H7 (cell line): ENCODE measurements at places on chromosomes 6 and 20.

GRCh38 chr20:64093013-64093503, 8.9 kb upstream of the LKAAEAR1 start:
- DNase-seq = peak; percentile 83

DNA sequence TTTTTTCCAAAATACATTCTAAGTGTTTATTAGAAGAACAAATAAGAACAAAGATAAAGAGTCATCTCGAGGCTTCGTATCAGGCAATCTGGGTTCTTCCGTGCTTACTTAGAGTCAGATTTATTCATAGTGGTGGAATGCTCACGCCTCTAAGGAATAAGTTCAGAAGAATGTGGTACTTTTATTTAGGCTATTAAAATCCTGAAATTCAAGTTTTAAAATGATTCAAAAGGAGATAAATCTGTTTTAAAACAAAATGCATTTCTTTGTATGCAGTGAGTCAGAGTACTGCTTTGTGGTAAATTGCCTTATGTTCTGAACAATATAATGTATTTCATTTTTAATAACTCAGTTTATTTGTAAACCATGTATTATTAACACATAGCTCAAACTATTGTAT, 89.1 kb downstream of the FUT9 start:
- DNase-seq = no peak

DNA sequence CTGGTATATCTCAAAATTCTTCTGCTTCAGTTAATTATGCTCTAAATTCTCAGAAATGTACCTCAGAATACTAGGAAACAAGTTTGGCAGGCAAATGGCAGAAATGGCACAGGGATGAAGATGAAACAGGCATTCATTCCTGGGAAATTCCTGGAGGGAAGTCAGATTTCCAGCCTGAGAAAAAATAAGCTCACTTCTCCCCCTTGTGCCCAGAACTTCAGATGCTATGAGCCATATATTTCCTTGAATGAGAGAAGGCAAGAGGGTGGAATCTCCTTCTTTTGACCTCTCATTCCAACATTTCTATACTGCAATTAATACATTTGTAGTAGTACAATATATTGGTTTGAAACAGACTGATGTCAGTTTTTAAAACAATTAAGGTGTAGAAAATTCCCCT, 22.8 kb downstream of the RGS17 start:
- no peak for DNase-seq

- DNase-seq = no peak
Observed at GRCh38 chr20:44454306-44454963, 21.2 kb upstream of the TTPAL start.

DNA sequence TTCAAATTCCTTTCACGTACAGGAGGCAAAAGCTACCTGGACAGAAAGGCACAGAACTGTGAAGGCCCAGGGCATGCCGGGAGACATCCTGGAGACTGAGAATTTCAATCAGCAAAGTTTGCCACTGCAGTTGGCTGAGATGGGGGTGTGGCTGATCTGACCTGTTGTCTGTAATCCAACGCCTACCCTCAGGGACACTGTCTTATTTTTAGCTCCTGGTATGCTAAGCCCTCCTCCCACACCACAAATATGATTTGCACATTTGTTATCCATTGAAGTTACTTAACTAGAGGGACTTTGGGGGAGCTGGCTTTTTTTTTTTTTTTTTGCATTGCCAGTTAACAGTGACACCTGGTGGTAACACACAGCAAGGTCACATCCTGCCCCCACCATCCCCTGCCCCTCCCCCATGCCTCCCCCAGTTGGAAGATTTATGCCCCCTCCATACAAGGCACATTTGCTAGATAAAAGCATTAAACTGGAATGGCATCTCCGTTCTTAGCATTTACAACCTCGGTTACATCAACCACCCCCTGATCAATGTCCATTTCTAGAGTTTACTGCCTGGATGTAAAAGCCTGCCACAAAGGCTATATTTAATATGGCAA, 40.4 kb downstream of the TTI1 start:
- peak; percentile 77 for DNase-seq

GRCh38 chr20:51366155-51366886, 176.2 kb downstream of the NFATC2 start:
- no peak for DNase-seq

DNA sequence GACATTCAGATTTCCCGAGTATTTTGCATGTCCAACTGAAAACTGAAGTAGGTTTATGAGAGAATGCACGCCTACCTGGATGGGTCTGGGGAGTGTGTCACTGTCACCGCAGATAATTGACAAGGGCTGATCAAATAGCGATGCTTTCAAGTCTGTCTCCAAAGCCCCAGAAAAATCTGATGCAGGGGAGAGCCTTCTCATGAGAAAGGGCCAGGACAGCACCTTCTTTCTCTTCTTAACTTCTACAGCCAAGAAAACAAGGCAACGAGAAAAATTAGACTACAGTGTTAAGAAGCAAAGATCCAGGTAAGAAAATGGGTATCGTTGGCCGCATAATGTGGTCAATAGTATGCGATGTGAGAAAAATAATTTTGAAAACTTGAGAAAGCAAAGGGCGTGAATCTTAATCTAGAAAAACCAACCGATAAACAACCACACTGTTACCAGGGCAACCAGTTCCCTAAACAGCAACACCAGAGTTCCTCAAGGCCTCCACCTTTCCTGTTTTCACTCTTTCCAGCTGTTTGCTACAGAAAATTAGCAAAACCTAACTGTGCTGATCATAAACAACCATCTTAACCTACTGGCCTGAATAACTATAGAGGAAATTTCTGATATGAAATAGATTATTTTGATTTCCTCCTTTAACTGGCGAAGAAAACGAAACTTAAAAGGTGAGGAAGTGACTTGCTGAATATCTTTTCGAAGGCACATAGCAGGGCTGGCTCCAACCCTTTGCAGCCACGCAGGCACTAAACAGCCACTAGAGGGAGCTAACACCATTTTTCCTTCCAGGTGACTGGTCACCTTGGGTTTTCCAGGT, 2.6 kb downstream of the TAGAP start:
- DNase-seq = peak; percentile 81

GRCh38 chr6:166157930-166158617, 9.6 kb downstream of the TBXT start:
- DNase-seq = peak; percentile 24

- DNase-seq = no peak
Observed at GRCh38 chr6:43101497-43101896, 25.4 kb downstream of the PTK7 start.

DNA sequence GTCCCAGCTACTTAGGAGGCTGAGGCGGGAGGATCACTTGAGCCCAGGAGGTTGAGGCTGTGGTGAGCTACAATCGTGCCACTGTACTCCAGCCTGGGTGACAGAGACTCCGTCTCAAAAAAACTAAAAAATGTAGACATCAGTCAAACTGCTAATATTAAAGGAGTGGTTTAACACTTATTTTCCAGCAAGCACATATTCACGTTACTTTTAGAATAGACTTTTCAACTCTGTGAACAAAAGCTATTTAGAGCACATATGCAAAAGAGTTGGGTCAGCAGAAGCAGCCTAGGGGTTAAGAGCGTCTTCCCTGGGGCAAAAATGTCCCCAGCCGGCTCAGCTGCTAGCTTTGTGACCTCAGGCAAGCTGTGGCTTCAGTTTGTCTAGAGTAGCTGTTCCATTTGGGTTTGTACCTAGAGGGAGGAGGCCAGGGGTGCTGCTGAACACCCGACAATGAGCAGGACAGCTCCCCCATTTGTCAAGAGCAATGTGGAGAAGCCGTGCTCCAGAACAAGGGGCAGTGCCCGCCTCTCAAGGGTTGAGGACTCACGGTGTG, 62.5 kb upstream of the PTGIS start:
- no peak for DNase-seq

DNA sequence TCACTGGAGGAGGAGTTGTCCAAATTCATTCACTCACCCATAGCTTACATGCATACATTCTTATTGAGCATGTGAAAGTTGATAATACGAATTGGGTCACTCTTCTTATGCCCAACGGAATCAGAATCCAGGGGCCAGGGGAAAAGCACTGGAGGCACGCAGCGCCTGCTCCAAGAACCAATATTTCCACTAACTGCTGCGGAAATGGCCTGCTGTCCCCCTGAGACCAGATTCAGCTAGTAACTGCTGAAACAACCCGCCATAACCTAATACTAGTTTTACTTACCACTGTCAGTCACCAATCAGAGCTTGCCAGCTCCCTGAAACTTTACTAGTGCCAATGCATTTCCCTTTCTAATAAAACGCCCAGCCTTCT, 641 bp upstream of the FKBP1A start:
- DNase-seq = no peak

DNA sequence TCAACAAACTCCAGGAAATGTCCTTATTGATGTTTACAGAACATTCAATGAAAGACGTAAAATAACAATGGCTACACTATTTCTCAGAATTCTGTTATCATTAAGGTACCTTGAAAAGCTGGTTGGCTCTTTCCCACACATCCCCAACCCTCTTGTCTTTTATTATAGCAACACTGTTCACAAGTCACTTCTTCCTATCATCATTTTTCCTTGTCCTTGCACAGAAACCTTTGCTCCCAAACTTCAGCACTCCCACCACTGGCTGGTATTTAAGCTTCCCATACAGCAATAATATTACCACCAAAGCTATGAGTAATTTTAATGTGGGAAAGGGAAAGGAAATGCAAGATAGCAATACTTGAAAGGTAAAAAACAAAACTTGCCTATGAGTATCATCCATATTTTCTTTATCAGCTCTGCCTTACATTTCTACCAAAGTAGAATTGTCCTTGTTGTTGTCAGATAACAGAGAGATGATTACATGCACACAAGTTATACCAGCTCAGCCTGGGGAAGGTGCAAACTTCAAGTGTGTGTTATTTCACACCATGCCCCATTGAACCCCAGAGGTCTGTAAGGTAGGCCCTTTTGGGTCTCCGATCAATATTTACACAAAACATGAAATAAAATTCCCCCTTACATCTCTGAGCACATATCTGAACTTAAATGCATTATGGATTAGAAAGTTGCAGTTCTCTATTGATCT, 32.2 kb downstream of the ARHGAP18 start:
- DNase-seq = no peak
